ENCODE measurements at places on chromosomes 5 and 9. TPM values are rescaled to one million over a fixed set of nuclear protein-coding genes. Genes with fewer than 3 reads are reported as not detected.

DNA sequence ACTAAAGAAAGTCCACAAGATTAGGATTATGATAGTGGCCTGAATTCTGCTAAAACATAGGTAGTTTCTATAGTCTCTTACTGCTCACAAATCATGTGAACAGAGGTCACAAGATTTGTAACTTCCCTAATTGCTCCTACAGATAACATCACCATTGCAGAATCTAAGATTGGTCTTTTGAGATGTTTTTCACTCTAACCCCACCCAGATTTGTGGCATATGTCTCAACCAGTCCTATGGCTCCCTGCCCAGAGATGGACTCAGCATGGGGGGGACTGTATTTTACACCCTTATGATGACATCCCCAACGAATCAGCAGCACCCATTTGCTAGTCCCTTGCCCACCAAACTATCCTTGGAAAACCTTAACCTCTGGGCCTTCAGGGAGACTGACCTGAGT, 1046.2 kb downstream of the CDH12 start:
- no peak for DNase-seq

GRCh38 chr9:112041536-112042243, 133.4 kb downstream of the SUSD1 start:
- no peak for DNase-seq

- DNase-seq, result peak; percentile 63
Observed at GRCh38 chr9:126411225-126411947, 84.8 kb downstream of the MVB12B start.

The TIMD4 gene
- 0.60 TPM for total RNA-seq

DNA sequence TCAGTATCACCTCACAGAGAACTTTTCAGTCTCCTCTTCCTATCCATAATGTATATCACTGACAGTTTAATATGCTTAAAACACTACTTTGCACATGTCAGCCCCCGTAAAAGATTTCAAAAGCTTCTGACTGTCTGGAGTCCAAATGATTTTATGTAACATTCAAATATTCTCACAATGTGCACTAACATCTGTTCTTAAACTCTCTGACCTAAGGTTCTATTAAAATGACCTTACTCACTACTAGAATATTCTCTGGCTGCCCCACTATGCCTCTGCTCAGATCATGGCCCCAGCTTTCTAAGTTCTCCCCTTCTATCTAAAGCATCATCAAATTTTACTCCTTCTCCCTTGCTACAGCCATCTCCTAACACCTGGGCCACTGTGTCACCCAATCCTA, 52.5 kb downstream of the AP3B1 start:
- DNase-seq, result no peak

DNA sequence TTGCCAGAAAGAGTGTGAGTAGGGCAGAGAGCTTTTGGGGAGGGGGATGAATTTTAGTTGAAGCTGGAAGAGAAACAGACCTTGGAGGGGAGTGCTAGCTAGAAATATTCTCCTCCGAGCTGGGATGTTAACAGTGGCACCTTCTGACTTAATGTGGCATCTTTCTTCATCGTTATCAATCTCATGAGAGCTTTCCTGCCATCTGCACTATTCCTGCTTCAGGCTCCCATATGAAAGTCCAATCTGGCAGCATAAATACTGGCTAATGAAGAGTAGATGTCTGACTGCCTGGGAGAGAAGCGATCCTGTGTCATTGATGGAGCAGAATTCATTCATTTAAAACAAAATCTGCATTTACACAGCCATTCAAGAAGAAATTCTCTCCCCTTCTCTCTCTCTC, 284.5 kb downstream of the TMEM38B start:
- no peak for DNase-seq

The ZFP2 gene
- 0.40 TPM for total RNA-seq

GRCh38 chr9:93952784-93953495, 2.2 kb downstream of the BARX1 start:
- DNase-seq, result no peak

DNA sequence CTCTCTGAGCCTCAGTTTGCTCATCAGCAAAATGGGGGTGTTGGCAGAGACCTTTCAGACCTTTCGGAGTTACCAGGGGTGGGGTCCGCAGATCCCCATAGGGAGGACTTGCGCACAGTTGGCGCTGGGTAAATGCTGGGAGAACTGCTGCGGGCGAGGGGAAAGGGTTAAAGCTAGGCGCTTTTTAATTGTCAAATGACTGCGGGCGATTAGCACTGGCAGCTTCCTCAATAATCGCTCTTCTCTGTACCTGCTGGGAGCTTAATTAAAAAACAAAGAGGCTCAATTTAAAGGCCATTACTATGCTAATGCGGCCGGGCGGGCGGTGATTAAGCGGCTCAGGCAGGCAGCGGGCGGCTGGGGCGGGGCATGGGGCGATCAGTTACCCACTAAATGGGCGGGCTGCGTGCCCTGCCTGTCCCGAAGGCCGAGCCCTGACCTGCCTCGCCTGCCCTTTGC, 63.0 kb downstream of the LMX1B start:
- no peak for DNase-seq

DNA sequence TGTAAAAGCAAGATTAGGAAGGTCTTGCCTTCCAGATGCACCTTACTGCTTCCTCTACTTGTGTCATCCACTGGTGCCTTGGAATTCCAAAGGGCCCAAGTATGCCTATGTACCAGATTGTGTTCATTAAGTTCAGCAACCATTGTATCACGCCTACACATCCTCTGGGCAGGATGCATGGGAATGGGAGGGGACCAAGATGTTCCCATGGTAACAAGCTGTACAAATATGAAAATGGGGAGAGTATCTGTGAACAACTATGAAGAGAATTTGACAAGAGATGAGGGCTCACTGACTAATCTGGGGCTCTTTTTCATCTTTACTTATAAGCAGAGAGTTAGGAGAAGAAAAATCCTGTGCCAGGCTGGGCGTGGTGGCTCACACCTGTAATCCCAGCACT, 137.8 kb upstream of the MAP1B start:
- no peak for DNase-seq
